ENCODE measurements at places on chromosomes 1 and 21.

- no peak for DNase-seq
Observed at GRCh38 chr1:33433509-33434362, 2.8 kb upstream of the PHC2 start.

GRCh38 chr1:201769966-201770365, 59.0 kb upstream of the IPO9 start:
- no peak for DNase-seq

- DNase-seq = no peak
Observed at GRCh38 chr1:29786791-29787732, 550.7 kb downstream of the PTPRU start.

- DNase-seq = no peak
Observed at GRCh38 chr1:41467673-41468072, 16.8 kb downstream of the EDN2 start.

DNA sequence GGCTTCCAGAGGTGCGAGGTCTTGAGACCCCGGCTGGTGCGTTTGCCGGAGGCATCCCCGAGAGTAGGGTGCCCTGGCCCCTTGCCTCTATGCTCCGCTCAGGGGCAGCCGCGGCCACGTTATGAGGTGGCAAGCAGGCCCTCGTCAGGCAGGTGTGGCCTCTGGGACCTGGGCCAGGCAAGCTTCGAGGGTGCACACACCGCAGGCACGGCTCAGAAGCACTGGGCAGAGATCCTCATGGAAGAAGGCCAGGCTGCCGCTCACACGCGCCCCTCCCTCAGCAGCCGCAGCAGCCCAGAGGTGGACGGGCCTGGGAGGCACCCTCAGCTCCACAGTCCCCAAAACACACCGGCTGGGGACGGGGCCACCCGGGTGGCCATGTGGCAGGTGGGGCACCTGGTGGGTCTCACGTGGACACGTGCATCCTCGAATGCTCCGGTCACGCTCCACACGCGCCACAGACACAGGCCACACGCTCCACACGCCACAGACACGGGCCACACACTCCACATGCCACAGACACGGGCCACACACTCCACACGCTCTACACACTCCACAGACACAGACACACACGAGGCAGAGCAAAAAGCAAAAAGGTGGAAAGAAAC, 6.5 kb downstream of the SDF4 start:
- DNase-seq = no peak

- DNase-seq = no peak
Observed at GRCh38 chr1:244863491-244864252, 671 bp downstream of the HNRNPU start.

- no peak for DNase-seq
Observed at GRCh38 chr21:42542196-42542595, 28.5 kb downstream of the SLC37A1 start.

GRCh38 chr1:207868774-207869721, 41.9 kb downstream of the CD34 start:
- no peak for DNase-seq

DNA sequence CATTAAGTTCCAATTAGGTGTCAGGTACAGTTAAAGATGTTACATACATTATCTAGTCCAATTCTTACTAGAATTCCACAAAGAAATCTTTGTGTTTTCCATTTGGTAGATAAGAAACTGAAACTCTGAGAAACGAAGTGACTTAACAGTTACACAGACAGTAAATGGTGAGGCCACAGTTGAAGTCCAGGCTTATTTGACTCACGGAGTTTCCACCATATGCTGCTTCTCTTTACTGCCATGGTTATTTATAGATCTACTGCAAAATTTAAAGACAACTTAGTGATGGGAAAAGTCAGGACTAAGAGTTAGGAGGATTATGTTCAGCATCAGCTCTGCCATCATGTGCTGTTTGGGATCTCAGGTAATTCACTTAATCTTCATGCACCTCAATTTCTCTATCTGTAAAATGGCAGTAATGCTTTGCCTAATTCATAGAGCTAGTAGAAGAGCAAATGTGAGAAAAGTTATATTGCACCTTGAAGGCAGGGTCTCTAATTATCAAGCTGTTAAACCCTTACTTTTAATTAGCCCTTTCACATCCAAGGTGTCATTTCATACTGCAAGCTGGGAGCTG, 26.2 kb upstream of the SAMSN1 start:
- no peak for DNase-seq

DNA sequence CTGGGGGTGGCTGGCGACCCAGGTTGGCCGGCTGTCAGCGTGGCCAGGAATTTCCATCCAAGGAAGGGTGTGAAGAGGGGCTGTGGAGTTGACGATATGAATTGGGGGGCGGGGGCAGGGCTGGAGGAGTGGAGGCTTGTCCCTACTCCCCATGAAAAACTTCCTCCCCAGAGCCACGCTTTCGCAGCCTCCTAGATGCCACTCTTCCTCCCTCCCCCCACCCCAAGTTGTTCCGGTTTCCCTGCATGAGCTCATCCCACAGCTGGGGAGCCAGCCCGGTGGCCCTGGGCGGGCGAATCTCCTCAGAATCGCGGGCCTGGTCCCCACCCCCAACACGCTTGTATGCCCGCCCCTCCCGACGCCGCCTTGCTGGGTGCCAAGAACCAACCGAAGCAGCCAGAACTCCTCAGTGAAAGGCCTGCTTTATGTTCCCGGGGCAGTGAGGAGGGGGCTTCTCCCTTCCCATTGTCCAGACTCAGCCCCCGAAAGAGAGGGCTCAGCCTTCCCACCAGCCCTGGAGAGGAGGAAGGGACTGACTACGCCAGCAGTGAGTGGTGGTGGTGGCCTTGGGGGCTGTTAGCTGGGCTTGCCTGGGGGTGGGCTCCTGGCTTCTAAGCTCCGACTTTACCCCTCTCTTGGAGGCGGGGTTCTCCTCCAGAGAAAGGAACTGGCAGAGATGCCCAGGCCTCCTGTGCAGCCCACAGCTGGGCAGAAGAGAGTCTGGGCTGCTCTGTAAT, 1.8 kb upstream of the CSMD2 start:
- no peak for DNase-seq

- no peak for DNase-seq
Observed at GRCh38 chr1:150765296-150765976, at the start of gene CTSS. Gene CTSS (minus strand): TSS chr1:150765778. CDS start chr1:150764763, 1,015 bp downstream.

DNA sequence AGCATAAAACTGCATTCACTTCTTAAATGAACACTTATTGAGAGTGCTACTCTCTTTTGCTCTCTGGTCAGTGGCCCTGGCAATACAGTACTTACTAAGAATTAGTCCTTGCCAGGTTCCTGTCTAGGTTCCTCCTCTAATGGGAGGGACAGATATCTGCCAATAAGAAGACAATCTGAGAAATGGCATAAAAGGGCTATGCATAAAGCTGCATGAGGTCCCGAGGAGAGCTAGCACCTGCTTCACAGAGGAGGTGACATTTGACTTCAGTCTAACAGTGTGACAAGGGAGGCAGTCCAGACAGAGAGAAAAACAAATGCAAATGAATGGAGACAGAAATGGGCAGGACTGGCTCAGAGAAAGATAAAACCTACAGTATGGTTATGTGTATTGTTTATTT, 357.1 kb upstream of the SGIP1 start:
- DNase-seq = no peak

DNA sequence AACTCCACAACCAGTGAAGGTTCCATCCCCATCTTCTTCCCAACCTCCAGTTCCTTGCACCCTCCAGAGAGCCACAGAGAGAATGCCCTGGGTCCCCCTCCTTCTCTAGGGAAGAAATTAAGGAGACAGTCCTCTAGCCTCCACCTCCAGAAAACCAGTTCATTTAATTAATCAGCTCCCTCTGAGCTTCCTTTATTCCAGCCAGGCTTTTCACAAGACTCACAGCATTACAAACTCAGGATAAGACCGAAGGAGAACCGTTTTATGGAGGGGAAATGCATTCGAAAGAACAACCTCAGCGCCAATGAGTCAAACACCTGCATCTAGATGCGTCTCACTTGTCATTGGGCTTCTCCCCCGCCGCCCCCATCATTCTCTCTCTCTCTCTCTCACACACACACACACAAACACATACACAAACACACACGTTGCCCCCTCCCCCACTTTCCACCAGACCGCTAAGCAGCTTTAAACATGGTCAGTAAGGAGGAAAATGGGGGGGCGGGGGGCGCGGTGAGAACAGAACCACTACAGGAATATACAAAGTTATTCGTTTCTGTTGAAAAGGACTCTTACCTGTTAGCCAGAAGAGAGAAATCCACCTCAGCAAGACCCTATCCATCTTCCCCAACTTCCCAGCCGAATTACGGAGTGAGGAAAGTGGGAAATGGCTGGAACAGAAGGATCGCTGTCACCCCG, 544 bp downstream of the ILDR2 start:
- peak; percentile 33 for DNase-seq

DNA sequence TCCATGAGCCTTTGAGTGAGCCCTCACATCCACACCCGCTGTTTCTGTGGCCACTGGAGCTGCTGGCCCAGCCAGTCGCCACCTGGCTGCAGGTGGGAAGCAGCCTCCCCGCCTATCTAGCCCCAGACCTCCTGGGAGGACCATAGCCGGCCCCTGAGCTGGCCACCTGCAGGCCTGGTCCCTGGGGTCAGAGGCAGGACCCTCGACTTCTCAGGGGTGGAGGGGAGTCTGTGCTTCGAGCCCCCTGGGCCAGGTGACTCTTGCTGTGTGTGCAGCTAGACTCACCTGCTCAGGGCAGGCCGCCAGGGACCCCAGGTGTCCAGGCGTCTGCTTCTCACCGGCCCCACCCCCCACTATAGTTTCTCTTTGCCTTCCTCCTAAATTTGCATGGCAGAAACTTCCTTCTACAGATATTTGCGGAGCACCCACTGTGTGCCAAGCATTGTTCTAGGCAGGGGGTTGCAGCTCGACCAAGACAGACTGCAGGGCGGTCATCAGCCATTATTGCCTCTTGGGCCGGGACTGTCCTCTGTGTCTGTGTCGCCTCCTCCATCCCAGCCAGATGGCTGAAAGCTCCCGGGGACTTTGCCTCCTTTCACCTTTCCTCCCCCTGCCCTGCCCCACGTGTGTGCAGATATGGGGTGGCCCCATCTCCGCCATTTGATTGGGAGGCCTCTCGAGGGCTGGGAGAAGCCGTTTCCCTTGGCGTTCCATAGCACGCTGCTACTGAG, 27.3 kb downstream of the SPSB1 start:
- no peak for DNase-seq

GRCh38 chr1:70906800-70907199, 140.8 kb downstream of the PTGER3 start:
- no peak for DNase-seq

GRCh38 chr21:15441060-15441493, 288.7 kb upstream of the USP25 start:
- no peak for DNase-seq

DNA sequence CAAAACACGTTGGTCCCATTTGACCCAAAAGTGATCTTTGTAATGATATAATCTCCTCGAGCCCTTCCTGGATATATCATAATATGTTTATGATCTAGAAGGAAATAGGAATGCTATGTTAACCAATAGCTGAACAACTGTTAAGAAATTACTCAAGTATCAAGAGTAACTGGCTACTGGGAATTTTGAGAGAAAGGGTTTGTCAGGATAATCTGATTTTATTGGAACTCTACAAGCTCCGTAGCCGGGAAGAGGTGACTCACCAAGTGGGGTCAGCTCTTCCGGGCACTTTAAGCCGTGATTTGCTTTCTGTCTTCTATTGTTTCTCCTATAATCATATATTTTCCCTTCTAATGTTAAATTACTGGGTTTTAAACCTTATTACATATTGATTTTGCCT, 250.5 kb upstream of the POGK start:
- DNase-seq = no peak

- no peak for DNase-seq
Observed at GRCh38 chr1:197577580-197577979, 197.7 kb downstream of the DENND1B start.

DNA sequence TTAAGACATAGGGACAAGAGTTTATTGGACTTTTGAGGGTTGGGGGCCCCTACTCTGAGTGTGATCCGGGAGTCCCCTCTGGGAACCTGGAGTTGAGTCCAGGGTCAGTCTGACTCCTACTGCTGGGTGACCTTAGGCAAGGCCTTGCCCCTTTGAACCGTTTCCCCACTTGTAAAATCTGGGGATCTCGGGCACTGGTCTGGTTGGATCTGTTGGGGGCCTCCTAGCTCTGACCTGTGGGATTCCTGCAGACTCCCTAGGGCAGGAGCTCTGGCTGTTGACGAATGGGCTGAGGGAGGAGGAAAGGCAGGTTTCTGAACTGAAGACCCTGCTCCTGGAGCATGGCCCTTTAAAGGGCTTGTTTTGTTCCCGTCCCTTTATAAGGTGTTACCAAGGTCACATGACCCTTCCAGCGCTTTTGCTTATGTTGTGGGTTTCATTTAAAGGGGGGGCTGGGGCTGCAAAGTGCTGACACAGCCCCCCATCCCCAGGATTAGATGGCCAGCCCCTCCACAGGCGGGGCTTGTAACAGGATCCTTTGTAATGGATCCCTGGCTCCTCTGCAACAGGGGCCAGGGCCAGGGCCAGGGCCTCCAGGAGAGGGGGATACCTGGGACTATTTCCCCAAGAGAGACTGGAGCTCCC, 50.7 kb downstream of the YARS1 start:
- no peak for DNase-seq

DNA sequence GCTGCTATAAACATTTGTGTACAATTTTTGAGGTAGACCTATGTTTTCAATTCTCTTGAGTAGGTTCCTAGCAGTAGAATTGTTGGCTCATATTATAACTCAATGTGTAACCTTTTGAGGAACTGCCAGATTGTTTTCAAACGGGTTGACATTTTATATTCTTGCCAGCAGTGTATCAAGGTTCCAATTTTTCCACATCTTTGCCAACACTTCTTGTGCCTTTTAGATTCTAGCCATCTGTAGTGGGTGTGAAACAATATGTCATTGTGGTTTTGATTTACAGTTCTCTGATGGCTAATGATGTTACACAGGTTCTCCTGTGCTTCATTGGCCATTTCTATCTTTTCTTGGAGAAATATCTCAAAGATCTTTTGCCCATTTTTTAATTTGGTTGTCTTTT, 36.4 kb downstream of the MAP3K7CL start:
- no peak for DNase-seq

DNA sequence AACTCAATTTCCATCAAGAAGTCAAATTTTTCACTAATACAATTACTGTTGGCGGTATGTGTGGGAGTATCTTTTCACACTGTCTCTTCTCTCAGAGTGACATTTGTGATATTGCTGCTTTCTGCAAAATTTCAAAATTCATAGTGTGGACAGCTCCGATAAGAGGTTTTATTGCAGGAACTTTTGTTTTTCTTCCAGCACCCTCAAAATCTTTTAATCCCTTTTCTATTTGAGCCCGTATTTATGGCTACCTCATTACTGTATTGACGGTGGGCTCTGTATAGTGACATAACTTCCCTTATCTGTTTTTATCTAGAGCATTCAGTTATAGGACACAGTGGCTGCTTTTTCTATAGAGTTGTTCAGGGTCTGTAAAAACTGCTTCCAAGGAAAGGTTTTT, 794.4 kb upstream of the TMPRSS15 start:
- no peak for DNase-seq

- DNase-seq = no peak
Observed at GRCh38 chr1:62722796-62723195, 34.6 kb upstream of the DOCK7 start.
